ENCODE measurements at places on chromosomes 16 and 17.

- DNase-seq: peak; percentile 33
Measured at GRCh38 chr16:1146409-1146808, 6.5 kb upstream of the CACNA1H start.

DNA sequence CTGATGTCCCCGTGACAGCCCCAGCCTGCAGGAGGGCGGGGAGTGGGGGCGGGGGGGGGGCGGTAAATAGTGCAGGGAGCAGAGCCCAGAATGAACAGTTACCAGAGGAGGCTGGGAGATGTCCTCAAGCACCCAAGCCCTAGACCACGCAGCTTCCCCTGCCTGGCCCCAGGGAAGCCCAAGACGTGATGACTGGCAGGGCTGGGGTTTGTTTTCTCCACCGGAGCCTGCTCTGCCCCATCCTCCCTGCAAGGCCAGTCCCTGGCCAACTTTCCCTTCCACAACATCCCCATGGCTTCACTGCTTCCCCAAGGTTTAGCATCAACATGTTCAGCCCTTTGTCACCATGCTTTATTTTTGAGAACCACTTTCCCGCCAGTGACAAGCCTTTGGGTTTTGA is 1.4 kb upstream of the BEAN1 start:
- no peak for DNase-seq

DNA sequence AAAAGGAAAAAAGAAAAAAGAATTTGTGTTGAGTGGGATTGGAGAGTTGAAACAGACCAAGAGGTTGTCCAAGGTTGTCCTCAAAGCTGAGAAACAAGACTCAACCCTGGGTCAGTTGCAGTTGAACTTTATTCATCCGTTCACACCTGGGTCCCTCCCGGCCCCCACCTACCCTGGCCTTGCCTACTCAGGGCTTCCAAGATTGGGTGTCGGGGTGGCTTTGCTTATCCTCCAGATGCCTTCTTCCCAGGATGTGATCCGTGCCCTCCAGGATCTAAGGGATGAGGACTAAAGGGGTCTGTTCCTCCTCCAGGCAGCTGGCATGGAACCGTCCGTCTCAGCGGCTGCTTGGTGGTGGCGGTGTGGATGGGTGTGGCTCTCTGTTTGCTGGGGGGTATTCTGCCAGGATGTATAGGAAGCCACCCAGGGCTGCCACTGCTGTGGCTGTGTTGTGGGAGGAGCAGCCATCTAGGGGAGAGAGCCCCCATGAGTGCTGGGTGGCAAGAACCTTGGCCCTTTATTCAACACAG is 10.3 kb upstream of the NAGPA start:
- no peak for DNase-seq

GRCh38 chr17:55482591-55483389 is 28.5 kb downstream of the SMIM36 start:
- DNase-seq: no peak

DNA sequence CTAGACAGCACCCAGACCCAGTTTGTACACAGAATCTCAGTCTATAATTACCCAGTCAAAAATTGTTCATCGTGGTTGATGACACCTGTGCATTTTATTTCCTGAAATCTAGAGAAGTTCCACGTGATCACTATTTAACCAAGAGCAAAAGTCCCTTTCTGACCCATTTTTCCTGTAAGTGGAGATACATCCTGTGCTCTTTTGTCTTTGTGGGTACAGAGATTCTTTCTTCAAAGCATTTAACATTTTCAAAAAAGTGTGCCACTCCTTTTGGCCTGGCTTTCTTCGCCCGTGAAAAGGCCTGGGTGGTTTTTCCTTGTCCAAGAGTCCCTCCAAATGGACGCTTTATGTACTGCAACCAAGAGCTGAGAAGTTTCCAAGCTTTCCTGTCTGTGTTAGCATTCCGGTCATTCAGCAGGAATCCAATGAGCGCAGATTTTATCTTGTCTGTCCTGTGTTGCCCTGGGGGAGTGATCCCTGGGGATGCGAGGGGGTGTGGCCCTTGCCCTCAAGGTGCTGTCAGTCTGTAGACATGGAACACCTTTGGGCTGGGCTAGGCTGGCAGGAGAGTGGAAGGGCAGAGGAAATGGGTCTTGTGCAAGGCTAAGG is 161.1 kb upstream of the CACNG5 start:
- DNase-seq: peak; percentile 67

GRCh38 chr17:55830699-55831471 is 80.0 kb downstream of the PCTP start:
- no peak for DNase-seq

DNA sequence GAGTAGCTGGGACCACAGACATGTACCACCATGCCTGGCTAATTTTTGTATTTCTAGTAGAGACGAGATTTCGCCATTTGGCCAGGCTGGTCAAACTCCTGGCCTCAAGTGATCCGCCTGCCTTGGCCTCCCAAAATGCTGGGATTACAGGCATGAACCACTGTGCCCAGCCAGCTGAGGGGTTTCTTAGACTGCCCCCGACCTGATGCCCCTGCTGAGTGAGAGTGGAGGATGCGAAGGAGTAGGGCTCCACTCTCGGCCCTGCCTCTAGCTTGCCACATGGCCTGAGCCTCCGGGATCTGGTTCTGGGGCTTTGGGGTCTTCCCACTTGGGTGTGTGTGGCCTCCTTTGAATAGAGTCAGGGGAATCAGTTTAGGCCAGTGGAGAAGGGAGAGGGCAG is 11.0 kb downstream of the GPR179 start:
- DNase-seq: no peak

DNA sequence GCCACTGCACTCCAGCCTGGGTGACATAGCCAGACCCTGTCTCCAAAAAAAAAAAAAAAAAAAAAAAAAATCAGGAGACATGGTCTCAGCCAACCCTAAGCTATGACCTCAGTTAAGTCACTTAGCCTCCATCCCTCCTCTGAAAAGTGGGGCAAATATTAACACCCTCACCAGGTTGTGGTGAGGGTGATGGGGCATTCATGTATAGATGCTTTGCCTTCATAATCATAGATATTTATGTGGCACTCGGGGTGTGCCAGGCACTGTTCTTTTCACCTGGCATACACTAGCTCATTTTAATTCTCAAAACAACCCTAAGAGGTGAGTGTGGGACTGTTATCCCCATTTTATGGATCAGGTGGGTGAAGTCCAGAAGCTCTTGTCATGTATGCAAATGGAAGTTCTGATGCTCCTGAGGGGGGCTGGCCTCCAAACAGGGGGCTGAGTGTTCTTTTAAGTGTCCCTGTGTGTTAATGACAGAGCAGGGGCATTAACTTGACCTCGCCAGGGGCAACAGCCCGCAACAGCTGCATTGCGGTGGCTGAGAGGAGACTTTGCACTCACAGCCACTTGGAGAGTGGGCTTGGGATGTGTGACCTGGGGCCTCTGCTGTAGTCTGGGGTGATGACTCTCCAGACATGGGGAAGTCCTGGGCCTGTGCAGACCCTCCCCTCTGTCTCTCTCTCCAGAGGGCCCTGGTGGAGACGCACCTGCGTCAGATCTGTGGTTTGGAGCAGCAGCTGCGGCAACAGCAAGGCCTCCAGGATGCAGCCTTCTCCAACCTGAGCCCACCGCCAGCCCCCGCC is 4.1 kb downstream of the TBKBP1 start:
- DNase-seq: no peak

DNA sequence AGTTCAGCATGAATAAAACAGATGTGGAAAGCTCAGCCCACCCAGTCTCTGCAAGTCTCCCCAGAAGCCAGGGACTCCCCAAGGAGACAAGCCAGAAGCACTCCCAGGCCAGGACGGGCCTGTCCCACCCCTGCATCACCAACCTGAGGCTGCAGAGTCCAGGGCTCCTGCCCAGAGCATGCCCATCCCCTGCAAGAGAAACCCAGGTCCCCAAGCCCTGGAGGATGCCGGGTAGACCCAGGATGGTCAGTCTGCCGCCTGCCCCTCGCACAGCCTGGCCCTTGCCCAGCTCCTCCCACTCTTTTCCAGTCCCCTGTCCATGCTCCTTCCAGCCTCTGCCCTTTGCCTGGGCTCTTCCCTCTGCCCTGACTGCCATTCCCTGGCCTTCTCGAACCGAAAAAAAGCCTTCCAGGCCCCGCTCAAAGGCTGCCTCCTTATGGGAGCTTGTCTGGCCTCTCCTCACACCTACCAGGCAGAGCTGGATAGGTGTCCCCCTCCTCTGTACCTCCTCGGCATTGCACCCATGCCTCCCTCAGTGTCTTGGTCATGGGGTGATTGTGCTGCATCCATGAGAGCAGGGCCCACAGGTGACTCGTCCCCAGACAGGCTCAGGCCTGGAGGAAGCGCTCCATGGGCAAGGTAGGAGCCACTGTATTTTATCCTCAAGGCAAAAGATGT is 44.8 kb downstream of the BEAN1 start:
- no peak for DNase-seq

DNA sequence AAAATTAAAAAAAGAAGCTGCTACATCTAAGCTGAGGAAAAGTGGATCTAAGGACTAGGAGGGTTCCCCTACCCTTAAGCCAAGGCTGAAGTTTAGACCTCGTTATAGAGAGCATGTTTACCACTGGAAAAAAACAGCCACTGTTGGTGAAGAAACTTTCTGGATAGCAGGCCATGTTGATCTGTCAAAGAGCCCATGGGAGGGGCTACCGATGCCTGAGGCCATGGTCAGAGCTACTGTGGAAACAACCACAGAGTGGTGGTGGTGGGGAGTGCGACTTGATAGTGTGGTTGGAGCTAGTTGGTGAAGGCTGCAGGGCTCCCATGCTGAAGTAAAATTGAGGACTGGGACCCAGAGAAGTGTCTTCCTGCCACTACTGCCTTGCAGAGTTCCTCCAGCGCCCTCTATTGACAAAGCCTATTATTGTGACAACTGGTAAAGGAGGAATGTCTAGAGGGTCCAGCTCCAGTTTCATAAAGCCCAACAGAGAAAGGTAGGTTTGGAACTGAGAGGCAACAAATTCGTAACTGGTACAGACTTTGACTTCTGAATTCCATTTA is 12.7 kb upstream of the FAM20A start:
- DNase-seq: peak; percentile 60

DNA sequence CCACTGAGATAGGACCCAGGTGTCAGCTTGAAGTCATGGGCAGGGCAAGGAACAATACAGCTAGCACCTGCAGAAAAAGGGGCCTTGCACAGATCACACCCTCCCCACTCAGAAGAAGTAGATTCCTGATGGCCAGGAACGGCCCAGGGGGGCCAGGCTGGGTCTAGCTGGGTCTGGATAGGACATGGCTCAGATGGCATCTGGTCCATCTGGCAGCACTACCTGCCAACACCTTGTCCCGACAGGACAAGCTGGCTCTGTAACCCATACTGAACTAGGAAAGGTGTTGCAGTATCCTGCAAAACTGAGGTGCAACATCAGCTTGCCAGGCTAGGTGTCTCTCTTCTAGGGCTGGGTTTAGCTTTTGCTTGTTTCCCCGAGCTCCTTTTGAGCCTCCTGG is 38.9 kb upstream of the GFOD2 start:
- DNase-seq: no peak

- no peak for DNase-seq
Measured at GRCh38 chr17:35614810-35615209, 27.7 kb downstream of the AP2B1 start.

GRCh38 chr17:80948976-80949450 is 42.6 kb upstream of the CHMP6 start:
- no peak for DNase-seq

DNA sequence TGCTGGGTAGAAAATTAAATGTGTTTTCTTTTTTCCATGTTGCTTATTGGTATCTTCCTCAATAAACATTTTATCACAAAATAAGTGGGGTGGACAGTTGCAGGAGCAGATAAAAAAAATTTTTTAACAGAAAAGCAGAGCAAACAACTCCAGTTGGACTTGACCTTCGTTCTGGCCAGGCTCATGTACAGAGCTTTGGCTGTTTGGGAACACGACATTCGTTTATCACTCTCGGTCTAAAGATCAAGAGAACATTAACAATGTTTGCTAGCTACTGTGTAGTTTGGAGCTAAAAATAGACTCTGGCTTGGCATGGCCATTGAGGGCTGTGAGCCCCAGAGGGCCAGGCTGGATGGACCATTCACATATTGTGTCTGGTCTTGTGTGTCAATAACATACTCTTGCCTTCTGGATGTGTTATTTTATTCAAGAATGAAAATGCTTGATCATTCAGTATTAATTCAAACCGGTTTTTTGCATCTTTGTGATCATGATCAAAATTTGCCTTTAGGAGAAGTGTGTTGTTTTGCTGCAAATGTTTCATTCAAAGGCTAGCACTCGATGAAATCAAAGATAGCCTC is 56.6 kb downstream of the TMEM186 start:
- DNase-seq: no peak

- DNase-seq: no peak
Measured at GRCh38 chr17:76248013-76248782, 7.9 kb upstream of the RNF157 start.

- no peak for DNase-seq
Measured at GRCh38 chr17:6460531-6461161, 16.4 kb downstream of the PIMREG start.

DNA sequence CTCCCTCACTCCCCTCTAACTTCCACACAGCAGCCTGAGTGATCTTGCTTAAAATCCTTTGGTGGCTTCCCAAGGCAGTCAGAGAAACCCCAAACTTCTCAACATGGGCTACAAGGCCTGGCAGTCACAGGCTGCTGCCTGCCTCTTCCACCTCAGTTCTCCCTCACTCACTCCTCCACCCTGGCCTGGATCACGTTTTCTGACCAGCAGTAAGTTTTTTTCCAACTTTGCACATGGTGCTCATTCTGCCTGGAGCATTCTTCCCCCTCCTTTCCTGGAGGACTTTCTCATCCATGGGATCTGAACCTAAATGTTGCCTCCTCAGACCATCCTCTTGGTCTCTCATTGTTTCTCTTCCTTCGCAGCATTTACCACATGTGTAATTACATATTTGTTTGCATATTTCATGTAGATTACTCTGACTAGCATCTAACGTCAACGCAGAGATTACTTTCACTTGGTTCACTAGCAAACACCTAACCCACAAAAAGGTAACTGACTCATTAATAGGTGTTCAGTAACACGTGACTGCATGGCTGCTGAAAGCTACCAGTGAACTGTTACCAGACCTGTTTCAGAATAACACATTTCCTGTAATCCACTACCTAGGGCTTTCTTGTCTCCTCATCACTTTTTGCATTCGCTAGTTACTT is 17.1 kb downstream of the GNA13 start:
- no peak for DNase-seq

- DNase-seq: peak; percentile 15
Measured at GRCh38 chr16:25065899-25066298, 45.6 kb upstream of the LCMT1 start.

GRCh38 chr16:84941921-84942320 is 69.4 kb downstream of the ZDHHC7 start:
- DNase-seq: no peak

GRCh38 chr17:64042700-64043485 is 22.5 kb upstream of the ICAM2 start:
- no peak for DNase-seq

All from HEK293T (cell line).